NCI-H1436 (cell line): ENCODE measurements at places on chromosomes 11 and 22.

GRCh38 chr22:42376711-42377554, 55.3 kb downstream of the NFAM1 start:
- peak; percentile 58 for DNase-seq

GRCh38 chr11:125778728-125779127, at the start of gene PATE2:
TSS of gene PATE2 (minus strand) at chr11:125778828. CDS start at chr11:125778773, 55 bp downstream.
- DNase-seq, result no peak

- no peak for DNase-seq
Measured at GRCh38 chr22:44180706-44181032, at the start of gene PARVG. TSS of gene PARVG (plus strand) at chr22:44180925. CDS start at chr22:44183330, 2,405 bp downstream.

GRCh38 chr11:9025101-9025850, 21.5 kb upstream of the NRIP3 start:
- no peak for DNase-seq

GRCh38 chr11:44680982-44681597, 45.7 kb upstream of the TSPAN18 start:
- no peak for DNase-seq

- DNase-seq, result no peak
Measured at GRCh38 chr11:34794696-34795095, 121.5 kb downstream of the APIP start.

DNA sequence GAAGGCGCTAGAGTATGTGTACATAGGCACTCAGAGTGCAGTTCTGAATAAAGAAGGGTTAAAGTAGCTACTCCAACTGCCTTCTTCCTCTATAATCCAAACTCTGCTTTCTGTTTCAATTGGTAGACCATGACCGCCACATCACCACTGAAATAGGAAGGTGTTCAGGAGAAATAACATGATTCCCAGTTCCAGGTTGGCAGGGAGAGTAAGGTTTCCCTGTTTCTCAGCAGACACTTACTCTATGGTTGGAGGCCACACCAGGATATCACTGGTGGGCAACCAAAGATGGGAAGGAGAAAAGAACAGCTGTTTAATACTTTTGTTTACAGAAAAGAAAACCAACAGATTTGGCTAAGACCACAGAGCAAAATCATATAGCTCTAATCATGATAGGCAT, 37.9 kb downstream of the PAK1 start:
- DNase-seq, result no peak

DNA sequence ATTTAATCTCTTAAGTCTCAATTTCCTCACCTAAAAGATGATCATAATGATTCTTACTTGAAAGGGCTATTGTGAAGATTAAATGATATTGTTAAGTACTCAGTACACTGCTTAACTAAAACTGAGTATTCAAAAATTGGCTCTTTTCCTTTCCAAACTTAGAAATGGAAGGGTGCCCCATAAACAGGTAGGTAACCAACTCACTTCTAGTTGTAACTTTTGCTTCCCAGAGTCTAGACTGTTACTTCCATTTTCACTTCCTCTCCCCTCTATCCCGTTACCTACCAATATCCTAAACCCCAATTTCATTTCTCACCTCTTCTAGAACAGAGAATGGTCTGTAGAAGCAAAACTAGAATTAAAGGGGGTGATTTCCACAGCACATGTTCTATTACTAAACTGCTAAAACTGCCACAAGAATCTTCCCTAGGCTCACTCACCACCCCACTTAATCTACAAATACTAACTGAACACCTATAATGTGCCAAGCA, 50.0 kb downstream of the RRAS2 start:
- DNase-seq, result no peak

GRCh38 chr11:34387653-34388052, 29.8 kb upstream of the ABTB2 start:
- no peak for DNase-seq

DNA sequence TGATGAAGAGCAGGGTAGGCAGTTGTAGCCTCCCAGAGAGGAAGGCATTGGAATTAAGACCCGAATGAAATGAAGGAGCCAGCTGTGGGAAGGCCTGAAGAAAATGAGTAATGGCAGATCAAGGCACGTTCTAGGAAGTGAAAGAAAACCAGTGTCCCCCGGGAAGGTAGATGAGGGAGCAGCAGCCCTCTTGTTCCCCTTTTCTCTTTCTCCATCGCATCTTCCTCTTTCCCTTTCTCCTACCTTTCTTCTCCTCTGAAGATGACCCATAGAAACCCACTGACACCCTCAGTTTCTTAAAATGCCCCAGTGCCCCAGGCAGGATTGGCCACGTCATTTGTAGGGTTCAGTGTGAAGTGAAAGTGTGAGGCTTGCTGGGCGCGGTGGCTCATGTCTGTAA, 172.6 kb upstream of the SEZ6L start:
- no peak for DNase-seq

DNA sequence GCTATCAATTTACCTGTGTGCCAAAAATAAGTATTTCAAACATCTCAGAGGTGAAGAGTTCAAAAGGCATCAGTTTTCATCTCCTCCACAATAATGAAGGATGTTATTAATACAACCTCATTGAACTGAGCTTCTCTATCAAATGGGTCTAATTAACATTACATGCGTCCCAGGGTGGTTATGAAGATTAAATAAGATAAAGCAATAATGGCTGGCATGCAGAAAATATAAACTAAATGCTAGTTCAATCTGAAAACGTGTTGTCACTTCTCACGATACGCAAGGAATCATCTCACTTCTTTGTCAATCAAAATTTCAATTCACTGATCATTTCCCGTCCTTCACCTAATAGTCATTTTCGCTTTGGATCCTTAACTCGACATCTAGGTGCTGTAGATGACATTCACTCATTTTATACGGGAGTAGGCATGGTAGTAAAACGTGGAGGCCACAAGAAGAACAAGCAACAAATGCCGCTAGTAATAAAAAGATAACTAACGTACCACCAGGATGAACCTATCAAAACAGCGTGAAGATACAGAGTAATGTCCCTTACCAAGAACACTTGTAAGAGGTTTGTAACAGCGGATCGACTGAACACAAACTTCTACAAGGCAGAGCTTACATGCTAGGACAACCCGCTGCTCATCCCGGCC, 918 bp downstream of the CHORDC1 start:
- no peak for DNase-seq

DNA sequence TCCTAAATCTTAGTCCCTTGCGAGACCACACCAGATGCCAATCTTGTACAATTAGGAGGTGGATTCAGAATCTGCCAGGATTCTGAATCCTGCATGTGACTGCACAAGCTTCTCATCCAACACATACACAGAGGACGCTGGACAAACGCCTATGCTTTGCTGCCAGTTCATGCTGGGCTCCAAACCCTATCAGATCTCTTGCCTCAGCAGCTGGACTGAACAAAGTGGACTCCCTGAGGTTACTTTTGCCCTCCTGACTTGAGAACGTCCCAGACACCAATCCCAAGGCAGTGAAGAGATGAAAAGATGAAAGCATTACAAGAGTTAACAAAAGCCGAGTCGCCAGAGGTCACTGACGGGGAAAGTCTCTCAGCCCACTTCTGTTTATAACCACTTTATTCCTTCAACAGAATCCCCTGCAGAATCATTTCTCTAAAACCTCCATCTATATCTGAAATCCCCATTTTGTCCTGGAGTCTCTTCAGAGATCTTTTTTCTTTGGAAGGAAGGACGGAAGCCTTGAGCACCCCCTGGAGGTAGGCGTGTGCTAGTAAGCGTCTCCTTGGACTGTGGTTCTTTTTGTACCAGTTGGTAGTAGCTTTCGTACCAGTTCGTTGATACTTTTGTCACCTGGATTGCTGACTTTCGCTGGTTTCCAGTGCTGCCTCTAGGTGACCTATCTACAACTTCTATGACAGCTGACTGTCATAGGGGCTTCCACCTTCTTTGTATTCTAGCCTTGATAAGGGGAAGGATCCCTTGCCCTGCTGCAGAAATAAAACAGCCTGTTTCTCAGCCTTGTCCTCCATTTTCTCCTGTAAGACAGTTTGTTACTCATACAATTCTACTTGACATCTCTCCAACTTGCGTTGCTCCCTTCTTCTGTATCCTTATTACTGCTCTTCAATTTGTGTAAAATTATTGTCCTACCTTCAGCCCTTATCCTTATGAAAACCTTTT, 26.1 kb upstream of the EED start:
- peak; percentile 52 for DNase-seq

DNA sequence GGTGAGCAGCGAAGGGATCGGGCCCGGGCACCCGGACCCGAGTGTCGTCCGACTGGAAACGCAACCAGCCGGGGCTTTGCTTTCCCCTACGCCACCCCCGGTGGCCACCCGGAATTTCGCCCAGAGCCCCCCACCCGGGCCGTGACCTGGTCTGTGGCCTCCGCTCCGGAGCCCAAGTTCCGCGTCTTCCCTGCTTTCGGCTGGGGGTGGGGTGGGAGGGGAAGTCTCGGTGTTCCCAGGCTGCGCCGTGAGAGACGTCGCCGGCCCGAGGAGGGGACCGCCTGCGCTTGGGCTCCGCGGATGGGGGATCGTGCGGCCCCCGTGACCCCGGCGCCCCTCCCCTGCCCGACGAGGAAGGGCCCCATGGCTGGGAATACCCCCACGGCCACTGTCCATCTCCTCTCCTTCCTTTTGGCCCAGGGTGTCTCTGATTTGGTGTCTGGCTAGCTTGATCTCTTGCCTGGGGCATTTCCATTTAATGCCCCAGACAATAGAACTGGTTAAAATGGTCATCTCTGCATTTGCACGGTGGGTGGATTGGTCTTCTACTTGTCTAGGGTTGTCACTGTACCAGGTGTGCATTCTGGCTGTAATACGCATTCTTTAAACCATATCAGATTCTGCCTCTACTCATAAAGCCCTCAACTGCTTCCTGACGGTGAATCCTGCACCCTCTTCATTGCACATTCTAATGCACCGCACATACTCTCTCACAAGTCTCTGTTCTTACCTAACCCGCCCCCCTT, 789 bp downstream of the SIK2 start:
- no peak for DNase-seq

GRCh38 chr11:122815900-122816299, 22.4 kb upstream of the CRTAM start:
- no peak for DNase-seq

DNA sequence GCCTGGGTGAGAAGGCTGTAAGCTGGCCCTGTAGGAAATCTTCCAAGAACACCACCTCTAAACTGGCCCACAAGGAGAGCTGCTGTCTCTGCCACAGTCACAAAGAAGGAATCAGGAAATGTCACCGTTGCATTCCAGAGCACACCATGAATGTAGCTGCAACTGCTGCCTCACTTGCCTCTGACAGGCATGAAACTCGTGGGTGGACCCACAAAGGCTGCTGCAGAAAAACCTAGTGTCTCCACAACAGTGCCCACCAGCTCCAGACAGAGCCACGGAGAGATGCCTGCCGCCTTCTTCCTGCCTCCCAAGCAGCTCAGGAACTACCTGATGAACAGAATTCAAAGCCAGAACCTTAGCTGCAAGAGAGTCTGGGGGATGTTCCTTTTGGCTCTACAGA, 10.5 kb downstream of the DNAJB13 start:
- DNase-seq, result no peak

DNA sequence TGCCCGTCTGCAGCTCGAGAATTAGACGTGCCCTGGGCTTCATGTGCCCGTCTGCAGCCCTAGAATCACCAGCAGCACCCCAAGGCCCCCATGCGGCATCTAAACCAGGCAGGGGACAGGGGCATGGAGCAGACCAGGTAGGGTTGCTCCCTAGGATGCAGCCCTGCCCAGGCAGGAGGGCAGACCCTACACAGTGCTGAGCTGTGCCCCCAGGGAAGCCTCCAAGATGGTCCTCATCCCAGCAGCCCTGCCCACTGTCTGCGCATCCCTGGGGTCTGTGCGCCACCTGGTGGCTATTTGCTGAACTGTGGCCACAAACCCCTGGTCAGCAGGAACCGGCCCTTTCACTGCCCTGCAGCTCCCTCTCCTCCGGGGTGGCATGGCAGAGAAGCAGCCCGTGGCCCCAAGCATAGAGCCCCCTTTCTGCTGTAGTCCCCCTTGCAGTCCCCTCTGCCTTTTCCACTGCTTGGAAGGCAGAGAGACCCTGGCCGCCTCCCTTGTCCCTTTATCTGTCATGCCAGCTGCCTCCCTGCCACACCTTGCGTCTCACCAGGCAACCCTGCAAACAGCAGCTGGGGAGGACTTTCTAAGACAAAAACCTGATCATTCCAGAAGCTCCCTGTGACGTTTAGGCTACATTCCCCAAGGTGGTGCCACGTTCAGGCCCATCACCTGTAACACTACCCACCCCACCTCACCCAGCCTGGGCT, 86.6 kb downstream of the KCNQ1 start:
- DNase-seq, result peak; percentile 42

DNA sequence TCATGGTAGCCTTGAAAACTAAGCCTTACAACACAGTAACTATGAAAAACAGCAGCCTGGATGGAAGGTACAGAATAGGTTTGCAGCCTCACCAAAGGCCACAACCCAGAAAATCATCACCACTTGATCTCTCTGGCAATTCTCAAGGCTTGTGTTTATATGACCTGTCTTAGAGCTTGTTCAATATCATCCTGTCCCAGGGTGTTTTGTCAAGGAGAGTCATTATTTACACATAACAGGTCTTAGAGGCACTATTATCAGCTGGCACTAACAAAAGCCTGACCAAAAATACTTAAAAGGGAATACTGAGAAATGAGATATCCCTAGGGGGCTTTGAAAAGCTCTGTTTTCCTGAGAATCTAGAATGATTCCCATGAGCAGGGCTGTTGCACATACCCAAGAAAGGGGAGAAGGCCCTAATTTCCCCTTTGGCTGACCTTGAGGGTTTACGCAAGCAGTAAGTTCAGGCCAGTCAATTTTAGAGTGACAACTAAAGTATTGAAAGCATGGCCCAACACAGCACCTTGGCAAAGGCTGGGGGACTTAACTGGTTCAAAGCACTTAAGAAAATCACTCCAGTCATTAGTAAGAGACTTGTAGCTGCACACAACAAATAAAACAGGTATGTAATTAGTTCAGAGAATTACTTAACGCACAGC, 7.9 kb downstream of the SC5D start:
- DNase-seq, result peak; percentile 53

GRCh38 chr22:24763872-24764485, 10.5 kb downstream of the PIWIL3 start:
- no peak for DNase-seq

- DNase-seq, result no peak
Measured at GRCh38 chr11:74269161-74269811, 42.2 kb downstream of the P4HA3 start.

GRCh38 chr11:128379587-128380580, 207.5 kb downstream of the ETS1 start:
- DNase-seq, result no peak

- DNase-seq, result no peak
Measured at GRCh38 chr11:108620958-108621772, 27.6 kb upstream of the EXPH5 start.

DNA sequence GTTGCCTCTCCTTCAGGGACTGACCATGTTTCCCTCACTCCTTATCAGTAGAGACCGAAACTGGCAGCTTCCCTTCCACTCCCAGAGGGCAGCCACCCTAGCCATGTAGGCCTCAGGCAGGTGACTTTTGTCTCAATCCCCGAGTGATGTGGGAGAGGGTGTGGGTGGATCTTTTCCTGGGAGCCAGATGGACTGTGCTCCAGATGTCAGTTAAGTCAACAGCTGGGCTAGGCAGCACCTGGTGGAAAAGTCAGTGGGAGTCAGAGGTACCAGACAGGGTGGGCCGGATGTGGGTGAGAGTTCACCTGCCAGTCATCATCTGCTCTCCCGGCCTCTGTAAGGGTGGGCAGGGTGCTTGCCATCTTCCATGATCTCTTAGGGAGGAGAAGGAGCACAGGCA, 1.9 kb downstream of the BANF1 start:
- no peak for DNase-seq
